AG04449 (cell line): ENCODE measurements at places on chromosomes 12 and 14.

GRCh38 chr12:14936224-14936861 is 2.0 kb downstream of the ERP27 start:
- no peak for DNase-seq

DNA sequence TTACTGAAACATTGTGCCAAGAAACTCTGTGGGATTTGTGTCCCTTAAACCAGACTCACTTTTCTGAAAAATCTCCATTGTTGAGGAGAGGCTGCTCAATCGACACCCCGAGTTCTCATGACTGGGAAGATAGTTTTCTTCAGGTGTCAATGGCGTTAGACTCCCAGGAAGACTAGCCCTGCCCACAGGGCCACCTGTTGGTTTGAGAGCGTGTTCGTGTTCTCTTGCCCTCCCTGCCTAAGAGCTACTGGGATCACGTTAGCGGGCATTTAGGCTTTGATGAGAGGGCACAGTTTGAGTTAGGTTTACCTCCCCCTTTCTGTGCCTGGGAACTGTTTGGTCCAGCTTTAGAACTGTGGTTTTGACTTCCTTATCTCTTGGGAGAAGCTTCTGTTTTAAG is 10.7 kb upstream of the UNC119B start:
- no peak for DNase-seq

DNA sequence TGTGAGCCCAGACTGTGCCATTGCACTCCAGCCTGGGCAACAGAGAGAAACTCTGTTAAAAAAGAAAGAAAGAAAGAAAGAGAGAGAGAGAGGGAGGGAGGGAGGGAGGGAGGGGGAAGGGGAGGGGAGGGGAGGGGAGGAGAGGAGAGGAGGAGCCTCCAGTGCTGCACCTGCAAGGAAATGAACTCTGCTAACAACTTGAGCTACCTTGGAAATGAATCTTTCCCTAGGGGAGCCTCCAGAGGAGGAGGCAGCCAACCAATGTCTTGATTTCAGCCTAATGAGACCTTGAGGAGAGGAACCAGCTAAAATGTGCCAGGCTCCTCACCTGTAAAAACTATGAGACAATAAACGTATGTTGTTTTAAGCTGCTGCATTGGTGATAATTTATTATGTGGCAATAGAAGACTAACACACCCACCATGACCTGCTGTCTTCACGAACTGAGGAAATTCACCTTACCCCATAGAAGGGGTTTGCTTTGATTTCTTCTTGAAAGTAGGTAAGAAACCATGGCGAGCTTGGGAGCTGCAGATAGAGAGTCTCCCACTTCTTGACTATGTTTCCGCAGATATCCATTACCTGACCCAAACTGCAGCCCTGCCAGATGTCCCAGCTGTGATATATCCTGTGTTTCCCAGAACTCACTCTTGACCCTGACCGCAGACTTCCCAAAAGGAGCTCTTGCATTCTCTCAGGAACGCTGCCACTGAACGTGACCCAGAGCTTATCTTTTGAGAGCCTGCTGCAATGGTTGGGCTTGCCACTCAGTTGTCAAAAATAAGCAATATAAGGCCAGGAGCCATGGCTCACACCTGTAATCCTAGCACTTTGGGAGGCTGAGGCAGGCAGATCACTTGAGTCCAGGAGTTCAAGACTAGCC is 31.5 kb upstream of the TMPO start:
- no peak for DNase-seq

DNA sequence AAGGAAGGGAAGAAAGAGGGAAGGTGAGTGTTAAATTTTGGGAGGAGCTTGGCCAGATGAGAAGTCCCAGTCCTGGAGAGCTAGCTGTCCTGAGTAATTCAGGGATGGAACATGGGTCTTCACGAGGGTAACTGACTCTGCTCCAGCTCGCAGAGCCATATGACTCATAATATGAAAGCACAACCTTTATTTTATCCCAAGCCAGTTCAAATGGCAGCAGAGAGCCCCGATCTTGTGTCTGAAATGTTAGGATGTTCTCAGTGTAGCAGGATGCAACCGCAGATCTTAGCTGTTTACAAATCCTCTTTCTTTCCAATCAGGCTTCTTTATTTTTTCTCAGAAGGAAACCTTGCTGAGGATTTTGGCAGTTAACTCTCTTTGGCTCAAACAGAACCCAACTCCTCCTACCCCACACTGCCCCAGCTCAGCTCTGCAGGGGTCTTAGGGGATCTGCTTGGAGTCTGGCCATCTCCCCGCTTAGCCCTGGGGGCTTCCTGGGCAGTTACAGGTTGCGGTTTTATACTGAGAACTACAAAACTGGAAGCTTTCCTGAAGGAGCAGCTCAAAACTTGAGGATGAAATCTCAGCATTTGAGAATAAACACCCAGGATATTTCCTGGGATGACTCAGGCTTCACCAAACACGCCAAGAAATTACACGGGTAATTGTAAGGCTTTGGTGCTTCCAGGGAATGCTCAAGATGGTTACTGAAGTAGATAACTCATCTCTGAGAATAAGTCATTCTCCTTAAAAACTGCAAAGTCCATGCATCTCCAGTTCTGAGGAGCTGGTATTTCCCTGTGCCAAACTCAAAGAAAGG is 92.5 kb downstream of the VCPKMT start:
- DNase-seq: no peak

- DNase-seq: no peak
Measured at GRCh38 chr12:19808371-19808770, 369.1 kb downstream of the AEBP2 start.

DNA sequence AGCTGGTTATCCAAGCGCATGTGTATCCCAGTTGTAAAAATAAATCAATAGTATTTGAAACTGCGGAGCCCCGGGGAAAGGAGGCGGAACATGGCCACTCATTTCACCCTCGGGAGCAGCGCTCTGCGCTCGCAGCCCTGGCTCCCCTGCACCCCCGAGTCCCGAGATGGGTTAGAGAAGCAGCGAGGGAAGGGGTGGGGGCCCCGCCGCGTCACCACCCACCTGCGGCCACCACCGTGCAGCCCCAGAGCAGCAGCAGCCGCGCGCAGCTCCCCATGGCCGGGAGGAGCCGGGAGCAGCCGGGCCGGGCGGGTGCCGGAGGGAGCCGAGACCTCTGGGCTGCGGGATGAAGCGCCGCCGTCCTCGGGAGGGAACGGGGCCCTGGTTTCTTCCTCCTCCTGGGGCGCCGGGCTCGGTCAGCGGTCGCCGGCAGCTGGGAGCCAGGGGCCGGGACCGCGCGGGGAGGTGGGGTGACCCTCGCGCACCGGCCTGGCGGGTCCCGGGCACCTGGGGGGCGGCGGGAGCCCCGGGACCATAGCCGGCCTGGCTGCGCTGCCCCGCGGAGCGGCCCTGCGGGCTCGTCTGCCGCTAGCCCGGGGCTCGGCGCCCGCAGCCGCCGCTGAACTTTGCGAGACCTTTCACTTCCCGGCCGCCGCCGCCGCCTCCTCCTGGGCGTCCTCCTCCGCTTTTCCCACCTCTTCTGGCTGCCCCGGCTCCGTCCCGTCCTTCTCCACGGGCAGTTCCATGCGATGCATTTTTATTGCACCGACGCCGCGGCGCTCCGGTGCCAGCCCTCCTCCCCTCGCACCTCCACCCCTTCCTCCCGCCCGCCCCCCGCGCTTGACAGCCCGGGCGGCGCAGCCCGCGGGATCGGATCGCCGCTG is at the start of gene NTN4:
Gene NTN4 (minus strand): TSS at position 732 of the 884 bp plus-strand sequence. CDS start 455 bp downstream, at position 277.
- no peak for DNase-seq
